ENCODE measurements at places on chromosomes 2 and 18.

DNA sequence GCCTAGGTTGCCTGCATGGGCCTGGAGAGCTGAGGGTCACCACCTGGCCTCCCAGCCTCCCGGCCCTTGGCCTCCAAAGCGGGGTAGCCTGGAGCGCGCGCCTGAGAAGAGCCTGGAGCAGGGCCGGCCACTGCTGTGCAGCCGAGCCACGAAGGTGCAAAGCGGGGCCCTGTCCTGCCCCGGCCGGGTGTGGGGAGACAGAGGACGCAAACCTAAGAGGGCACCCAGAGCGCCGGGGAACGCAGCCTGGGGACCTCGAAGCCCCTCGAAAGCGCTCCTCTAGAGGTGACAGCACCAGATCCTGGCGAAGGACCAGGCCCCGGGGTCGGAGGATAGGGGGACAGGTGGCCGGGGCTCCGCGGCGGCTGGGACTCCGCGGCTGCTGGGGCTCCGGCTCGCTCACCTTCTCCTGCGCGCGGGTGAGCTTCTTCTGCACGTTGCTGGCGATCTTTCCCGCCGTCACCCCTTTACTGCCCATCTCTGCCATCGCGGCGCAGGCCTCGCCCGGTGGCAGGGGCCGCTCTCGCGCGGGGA, 430 bp downstream of the BIN1 start:
- no peak for DNase-seq

- DNase-seq = no peak
Observed at GRCh38 chr2:75870651-75871137, 160.0 kb upstream of the GCFC2 start.

DNA sequence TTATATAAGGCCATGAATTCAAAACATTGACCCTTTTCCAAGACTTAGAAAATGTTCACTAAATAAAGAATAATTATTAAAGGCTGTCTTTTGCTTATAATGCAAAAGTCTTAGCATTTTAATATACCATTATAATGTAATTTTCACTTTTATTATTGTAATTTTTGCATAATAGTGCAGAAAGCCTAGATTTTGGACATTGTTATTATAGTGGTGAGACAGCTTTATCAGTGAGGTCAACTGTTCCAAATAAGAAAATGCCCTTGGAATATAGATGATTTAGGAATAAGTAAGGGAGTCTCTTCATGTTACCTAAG, 56.6 kb downstream of the ATIC start:
- no peak for DNase-seq

DNA sequence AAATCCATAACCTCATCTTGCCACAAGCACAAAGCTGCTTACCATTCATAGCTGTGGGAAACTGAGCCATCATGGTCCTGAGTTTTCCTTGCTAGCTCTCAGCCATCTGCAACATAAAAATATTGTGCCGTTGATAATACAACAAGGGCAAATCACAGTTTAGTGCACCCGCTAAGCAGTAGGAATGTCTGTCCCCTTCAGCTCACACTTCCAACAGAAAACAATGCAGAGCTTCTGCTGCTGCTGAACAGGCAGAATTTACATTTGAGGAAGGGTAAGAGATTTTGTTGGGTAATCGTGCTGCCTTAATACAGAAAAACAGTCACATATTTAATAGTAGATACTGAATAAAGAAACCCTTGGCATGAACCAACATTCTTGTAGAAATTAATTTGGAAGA, 32.3 kb downstream of the ITSN2 start:
- DNase-seq = no peak

GRCh38 chr2:144708626-144709025, 188.7 kb upstream of the ZEB2 start:
- DNase-seq = no peak

DNA sequence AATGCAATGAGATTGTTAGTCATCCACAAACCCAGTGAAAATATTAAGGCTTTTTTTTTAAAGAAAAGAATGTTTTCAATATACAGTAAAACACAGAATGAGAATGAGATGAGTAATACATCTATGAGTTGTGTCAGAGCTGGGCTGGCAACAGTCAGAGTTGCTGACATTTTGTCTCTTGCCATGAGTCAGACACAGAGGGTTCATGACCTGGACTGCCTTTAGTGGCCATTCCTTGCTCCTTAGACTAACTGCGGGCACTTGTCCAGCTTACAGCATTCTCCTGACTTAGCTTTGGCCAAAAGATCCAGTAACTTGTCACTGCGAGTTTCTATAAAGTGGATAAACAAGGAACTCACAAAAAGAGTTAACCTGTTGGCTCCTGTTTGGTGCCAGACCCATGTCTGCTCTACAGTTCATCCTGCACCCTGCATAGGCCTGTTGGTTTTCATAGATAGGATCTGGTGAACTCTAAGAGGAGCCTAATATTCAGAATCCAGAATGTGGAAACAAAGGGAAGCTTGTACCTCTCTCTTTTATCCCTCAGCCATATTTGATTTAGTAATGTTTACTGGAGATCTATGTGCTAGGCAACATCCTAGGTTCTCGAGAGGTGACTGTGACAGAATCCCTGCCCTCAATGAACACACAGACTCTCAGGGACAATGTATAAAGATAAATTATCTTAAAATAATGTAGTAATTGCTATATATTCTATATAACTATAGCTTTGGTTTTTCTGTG, 391.5 kb upstream of the VWC2L start:
- no peak for DNase-seq

DNA sequence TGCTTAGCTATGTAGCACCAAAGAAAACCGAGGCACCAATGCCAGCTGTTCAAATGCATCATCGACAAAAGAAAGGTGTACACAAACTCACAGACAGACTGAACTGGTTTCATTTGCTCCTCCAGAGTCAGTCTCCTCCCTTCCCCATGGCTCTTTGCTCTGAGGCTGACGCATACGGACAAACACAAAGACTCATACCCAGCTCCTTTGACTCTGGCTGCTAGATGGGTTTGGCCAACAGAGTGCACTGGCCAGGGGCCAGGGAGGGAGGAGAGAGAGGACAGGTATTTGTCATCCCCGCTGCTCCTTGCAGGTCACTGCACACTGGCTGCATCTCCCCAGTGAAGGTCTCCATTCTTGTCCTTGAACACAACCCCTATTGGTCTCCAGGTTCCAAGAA, 40.7 kb downstream of the DNER start:
- no peak for DNase-seq

GRCh38 chr2:212032032-212032431, 506.6 kb downstream of the ERBB4 start:
- DNase-seq = no peak

DNA sequence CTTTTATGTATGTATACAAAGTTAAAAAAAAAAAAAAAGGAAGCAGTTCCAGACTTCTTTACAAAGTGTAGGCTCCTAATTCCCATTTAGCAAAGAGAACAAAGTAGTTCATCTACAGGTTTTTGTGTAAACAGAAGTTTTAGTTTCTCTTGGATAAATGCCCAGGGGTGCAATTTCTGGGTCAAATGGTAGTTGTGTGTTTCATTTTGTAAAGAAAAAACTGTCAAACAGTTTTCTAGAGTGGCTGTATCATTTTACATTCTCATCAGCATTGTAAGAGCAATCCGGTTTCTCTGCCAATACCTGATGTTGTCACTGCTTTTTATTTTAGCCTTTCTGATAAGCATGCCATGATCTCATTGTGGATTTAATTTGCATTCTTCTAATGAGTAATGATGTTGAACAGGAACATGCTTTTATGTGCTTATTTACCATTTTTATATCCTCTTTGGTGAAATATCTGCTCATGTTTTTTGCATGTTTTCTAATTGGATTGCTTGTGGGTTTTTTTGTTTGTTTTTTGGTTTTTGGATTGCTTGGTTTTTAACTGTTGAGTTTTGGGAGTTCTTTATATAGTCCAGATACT, 16.6 kb upstream of the PSME4 start:
- DNase-seq = no peak

DNA sequence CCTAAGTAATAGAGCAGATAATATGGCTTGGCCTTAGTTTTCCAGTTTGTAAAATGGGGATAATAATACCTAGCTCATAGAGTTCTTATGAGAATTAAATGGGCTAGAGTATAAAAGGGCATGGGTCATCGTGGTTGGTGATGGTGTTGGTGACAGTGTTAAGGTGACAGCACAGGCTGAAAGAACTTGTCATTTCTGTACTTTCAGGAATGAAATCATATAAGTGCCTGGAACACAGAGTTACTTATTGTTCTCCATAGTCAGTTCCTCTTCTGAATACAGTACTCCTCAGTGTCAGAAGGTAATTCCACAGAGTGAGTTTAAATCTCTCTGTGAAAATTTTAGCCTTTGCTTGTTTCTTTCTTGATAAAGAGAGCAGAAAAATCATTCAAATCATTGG, 42.4 kb downstream of the KIF5C start:
- no peak for DNase-seq

GRCh38 chr2:75006041-75006440, 47.6 kb downstream of the POLE4 start:
- DNase-seq = no peak

DNA sequence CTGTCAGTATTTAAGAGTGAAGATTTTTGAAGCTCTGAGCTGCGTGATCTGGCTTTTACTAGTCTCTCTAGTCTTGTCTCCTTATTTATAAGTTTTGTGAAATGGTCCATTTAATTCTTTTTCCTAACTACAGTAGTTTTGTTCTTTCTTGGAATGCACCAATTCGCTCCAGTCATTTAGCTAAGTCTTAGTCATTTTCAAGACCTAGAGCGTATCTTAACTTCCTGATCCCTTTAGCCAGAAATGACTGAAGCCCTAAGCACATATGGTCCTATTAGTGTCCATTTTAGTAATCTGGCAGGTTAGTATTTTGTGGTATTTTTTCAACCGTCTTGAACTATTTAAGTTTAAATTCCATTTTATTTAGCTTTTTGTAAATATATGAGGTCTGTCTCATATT, 3.6 kb downstream of the BIRC6 start:
- no peak for DNase-seq
